Hematopoietic multipotent progenitor cell (in vitro differentiated cells): ENCODE measurements at places on chromosomes 5 and 9.

DNA sequence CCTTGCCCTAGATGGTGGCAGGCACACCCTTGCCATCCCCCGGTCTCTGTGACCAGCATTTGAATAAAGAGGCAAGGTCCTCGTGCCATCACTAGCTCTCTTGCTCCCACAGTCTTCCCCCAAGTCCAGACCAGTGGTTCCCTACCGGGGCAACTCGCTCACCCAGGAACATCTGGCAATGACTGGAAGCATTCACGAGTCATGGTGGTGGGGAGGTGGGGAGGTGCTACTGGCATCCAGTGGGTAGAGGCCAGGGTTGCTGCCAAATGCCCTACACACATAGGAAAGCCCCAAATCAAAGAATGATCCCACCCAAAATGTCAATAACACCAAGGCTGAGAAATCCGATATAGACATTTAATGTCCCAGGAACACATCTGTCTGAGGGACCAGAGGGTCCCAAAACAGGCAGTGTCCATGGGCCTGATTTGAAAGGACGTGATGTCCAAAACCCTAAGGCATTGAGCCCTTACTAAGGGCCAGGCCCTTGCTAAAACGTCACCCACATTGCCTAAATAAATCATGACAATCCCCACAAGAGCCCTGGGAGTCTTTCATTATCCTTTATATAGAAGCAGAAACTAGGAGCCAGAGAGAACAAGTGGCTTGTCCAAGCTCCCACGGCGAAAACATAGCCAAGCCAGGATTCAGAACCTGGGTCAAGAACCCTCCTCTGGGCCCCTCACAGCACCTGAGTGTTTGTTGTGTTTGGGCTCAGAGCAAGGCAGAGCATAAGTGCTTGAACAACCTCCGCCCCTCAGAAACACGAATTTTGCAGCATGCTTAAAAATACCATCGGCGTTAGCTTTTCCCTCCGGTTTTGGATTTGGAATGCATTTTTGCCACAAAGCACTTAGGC, 119.3 kb upstream of the WWC1 start:
- no peak for DNase-seq

DNA sequence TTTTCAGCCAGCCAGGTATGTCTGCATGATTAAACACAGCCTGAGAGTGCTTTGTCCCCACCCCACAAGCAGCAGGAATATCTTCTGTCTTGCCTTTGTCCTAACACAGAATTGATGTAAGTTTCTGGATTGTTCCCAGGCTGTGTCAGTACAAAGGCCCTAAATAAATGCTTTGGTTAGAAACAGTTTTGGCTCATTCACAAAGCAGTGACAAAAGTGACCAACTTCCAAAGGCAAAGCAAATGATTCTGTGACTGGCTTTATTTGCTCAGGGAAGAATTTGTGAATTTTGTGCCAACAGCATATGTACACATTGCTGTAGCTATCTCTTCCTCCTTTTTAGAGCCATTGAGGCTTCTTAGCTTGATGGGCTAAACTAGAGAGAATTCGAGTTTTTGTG, 133.7 kb downstream of the PLPPR1 start:
- no peak for DNase-seq

- no peak for DNase-seq
Observed at GRCh38 chr5:19902316-19902934, 85.6 kb downstream of the CDH18 start.

DNA sequence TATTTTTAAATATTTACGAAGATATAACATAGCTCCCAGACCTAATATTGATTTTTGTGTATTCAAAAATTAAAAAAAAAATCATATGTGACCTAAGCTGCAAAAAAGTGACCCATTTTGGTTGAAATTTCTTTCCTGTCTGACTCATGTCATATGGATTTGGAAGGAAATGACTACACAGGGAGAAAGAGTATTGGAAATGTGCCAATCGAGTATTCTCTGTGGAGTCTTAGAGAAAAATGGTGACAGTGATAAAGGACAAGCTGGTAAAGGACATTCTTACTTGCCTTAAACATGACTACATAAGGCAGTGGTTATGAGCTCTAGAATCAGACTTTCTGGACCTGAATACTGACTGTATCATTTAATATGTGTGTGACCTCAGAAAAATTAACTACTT, 262.9 kb upstream of the PTPRD start:
- no peak for DNase-seq

DNA sequence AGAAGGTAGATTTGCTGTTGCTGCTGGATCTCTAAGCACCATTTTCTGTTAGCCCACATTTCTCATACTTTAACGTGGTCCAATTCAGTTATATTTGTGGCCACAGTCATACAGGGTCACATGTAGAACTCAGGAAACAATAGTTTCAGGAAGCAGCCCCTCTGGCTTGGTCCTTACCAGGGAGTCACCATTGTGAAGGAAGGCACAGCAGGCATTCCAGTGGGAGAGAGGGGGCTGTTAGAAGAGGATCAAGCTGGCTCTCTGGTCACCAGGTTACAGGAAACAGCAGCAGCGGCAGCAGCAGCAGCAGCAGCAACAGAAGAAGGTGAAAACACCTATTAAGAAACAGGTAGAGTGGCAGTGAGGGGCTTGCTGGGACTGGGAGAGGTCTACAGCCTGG, 14.5 kb downstream of the C9orf43 start:
- no peak for DNase-seq

DNA sequence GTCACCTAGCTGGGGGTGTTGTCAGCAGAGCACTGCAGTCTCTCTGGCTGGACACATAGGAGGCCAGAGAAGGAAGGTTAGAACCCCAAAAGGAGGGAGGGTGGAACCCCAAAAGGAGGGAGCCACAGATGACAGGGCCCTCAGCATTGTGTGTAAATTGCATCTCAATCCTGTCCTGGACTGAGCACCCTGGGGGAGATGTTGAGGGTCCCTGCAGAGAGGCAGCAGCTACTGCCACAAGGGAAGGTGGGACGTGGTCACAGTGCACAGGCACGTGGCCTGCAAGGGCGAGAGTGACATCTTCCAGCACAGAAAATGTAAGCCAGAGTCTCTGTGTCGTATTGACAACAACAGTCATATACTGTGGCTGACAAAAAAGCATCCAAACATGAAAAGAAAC, 36.5 kb upstream of the CEP72 start:
- no peak for DNase-seq

GRCh38 chr5:62977661-62978060, 399.0 kb downstream of the LRRC70 start:
- DNase-seq, result no peak

- DNase-seq, result no peak
Observed at GRCh38 chr5:95799191-95799835, 23.2 kb downstream of the GLRX start.

DNA sequence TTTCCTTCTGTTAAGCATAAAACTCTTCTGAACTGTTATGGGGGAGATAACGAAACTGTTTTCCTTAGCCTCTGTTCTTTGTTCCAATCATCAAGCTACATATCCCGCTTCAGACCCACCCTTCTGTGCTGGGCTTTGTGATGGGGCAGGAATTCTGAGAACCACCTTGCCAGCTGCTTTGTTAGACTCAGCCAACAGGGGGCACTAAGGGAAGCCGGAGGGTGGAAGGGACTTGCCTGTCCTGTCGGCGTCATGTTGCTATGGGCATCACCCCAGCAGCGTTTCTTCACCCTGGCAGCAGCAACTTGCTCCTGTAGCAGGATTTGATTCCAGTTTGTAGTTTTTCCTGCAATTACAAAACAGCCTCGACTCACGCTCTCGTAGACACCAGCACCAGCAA, 169.1 kb downstream of the CAAP1 start:
- no peak for DNase-seq

DNA sequence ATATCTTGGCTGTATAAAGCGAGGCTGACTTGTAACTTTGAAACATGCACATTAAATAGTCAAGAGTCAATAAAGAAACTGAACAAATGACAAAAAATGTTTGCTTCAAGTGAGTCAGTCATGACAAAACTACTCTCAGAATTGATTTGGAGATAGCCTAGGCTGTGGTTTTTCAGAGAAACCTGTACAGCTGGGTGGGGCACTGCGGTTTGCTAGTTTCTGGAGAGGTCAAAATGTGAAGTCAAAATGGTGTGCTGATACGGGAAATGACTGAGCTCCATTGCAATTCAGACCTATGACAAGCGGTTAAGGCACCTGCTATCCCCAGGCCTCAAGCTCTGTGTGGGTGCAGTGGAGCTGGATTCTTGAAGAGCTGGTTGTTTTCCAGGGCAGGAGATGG, 10.3 kb upstream of the CD180 start:
- peak; percentile 87 for DNase-seq

- no peak for DNase-seq
Observed at GRCh38 chr9:114212826-114213225, 57.5 kb downstream of the COL27A1 start.

GRCh38 chr5:173883347-173883924, 4.7 kb upstream of the CPEB4 start:
- no peak for DNase-seq
